ENCODE measurements at places on chromosomes 7 and 10.

- DNase-seq: no peak
Observed at GRCh38 chr7:13105209-13105608, 417.8 kb downstream of the ARL4A start.

- DNase-seq: no peak
Observed at GRCh38 chr10:131653554-131654470, 247.0 kb upstream of the PPP2R2D start.

DNA sequence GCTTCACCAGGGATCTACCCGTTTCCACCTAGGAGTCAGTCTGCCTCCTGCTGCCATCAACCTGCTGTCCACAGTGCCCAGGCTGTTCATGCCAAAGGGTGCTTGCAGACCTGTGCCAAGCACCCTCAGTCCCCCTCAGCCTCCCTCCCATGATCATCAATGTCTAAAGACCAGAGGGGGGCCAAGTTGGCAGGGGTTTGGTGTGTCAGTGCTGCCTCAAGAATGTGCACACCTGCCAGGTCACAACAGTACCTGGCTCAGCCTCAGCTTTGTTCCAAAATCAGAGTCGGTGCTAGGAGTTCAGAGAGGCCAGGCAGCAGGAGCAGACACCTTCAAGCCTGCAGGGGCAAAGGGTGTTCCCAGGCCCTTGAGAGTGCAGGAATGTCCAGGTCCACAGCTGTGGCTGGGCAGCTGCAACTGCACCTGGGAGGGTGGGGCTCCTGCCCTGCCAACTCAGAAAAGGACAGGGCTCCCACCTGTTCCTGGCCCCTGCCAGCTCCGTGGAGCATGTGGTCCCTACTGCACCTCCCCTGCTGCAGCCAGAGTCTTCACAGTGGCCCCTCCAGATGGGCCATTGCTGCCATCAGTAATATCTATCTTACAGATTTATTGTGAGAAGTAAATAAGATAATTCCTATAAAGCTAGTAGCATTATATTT is 219.5 kb downstream of the POLR1F start:
- DNase-seq: no peak

- no peak for DNase-seq
Observed at GRCh38 chr7:22577470-22578001, 77.5 kb upstream of the STEAP1B start.

GRCh38 chr10:33333260-33334101 is 986 bp downstream of the NRP1 start:
- no peak for DNase-seq

DNA sequence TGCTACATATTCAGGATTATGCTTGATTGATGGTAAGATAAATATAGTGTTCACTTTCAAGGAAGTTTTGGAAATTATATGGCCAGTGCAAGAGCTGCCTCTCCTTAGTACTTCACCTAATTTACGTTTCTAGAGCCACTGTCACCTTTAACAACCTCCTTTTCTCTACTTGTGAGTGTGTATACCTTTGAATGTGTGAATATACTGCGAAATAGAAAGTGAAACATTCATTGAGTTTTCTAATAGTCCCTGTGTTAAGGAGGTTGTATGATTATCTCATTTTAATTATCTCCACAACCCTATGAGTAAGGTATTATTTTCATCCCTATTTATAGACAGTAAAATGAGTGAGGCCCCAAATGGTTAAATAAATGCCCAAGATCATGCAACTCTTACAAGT is 1050.5 kb downstream of the XPNPEP1 start:
- DNase-seq: no peak

GRCh38 chr10:49310460-49310859 is 11.5 kb downstream of the C10orf71 start:
- no peak for DNase-seq

DNA sequence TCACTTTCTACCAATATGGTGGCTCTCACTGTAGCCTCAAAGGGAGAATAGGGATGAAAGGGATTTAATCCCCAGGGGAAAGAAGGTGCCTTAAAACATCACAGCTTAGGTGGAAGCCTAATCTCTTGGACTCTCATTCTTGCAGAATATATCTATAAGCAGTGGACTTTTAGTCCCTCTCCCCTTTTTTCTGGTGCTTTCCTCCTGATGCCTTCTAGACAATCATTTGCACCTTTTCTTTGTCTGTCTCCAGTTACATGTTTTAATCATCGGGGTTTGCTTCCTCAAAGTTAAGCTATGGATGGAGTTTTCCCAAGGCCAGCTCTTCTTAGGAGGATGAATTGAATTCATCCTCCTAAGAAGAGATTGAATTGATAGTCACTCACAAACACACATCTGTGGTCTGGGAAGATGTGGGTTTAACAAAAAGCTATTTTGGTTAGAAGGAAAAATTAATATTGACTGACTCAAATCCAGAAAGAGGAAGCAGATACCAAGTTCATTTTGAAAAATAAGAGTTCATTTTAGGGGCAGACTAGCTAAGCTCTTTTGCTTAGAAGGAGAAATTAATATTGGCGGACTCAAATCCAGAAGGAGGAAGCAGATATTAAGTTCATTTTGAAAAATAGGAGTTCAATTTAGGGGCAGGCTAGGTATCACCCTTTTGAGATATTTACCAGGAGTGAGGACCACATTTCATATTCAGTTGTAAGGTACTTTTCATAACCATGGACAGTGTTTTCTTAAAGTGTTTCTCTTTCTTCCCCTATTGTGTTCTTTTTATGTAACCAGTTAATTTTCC is 35.2 kb upstream of the PLEKHS1 start:
- DNase-seq: no peak

GRCh38 chr7:27946351-27946750 is 206.4 kb downstream of the TAX1BP1 start:
- no peak for DNase-seq

DNA sequence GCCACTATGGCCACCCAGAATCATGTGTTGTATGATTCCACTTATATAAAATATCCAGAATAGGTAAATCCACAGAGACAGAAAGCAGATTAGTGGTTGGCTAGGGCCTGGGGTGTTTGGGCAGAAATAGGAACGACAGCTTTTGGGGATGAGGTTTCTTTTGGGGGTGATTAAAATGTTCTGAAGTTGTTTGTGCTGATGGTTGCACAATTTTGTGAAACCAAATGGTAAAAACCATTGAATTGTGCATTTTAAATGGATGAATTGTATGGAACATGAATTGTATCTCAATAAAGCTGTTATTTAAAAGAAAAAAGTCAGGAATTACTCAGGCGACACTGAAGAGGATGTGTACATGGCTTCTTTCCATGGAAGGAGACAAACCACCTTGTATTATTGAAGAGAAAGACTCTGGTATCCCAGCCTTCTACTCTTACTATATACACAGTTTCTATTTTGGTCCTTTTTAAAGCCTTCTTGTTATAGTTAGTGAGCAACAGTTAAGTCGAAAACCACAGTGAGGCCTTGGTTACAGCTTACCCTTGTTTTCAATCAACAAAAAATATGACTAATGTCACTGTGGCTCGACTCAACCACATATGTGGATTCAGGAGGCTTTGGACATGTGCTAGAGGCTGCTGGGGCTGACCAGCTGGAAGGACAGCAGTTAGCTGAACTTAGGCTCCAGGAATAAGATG is 57.1 kb upstream of the KMT2E start:
- no peak for DNase-seq

DNA sequence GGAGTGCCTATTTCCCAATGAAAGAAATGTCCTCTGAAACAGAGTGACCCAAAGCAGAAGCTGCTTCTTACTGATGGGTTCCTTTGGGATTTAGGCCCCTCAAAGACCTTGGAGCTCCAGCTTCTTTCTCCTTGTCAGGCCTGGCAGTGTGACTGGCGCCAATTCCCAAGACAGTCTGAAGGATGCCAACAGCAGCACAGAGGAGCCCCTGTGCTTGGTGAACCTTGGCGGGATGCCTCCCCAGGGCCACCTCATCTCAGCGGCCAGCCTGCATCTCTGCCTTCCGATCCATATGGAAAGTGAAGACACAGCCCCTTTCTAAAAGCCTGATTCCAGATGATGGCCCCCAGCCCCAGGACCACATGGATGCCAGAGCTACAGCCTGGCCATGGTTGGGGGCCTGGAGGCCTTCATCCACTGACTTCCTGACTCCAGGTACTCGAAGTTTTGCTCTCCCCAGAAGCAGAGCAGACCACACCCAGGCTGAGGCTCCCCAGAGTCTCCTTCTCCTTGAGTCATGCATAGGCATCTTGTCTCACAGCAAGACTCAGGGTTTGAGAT is 45.4 kb downstream of the FBXW4 start:
- no peak for DNase-seq

DNA sequence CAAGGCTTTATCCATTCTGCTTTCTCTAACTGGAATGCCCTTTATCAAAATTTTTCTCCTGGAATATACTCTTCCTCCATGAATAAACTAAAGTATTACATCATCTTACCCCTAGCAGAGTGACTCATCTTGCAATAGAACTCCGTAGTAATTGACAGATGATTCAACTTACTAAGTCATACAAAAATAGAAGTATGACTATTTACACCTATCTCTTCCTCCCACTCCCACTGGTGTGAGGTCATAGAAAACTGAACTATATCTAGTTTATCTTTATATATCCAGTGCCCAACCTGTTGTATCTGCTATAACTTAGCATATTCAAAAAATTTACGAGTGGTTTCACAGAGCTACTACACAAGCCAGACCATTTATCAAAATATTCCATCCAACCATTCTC is 26.1 kb downstream of the ABCB1 start:
- DNase-seq: no peak

- DNase-seq: no peak
Observed at GRCh38 chr10:78609976-78610375, 458.8 kb upstream of the ZMIZ1 start.

- DNase-seq: no peak
Observed at GRCh38 chr10:68010426-68010940, 64.6 kb downstream of the HERC4 start.

- no peak for DNase-seq
Observed at GRCh38 chr10:113230011-113230610, 280.1 kb downstream of the TCF7L2 start.

DNA sequence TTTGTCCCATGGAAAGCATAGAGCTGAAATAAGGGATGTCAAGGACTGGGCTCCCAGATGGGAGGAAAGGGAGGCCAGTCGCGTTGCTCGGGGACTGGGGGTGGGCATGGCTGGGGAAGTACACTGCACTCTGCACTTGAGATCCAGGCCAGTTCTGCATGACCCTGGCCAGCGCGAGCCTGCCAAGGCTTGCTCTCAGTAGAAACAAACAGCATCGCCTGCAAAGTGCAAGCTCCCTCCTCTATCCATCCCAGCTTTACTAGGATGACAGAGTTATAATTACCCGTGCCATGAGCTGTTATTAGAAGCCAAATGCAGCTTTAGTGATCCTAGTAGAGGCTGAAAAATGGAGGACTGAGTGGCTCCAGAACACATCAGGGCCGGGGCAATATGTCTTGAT is 43.9 kb upstream of the PDCD4 start:
- DNase-seq: no peak

- no peak for DNase-seq
Observed at GRCh38 chr10:79391231-79392019, 44.2 kb downstream of the PPIF start.

DNA sequence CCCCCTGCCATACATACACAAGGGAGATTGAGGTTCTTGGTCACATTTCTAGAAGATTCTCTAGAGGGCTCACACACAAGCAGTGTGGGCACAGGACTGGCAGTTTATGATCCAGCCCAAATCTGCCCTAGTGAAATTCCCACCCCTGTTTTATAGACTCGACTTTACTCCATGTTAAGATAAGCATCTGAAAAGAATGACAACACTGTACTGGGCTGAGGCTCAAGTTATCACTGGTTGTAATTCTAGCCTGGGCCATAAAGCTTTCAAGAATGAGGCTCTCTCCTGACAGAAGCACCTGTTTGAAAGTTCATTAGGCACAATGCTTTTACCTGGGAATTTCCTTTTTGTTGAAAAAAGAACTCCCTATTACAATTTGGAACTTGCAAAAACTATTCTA is 195.6 kb upstream of the GLI3 start:
- no peak for DNase-seq

- no peak for DNase-seq
Observed at GRCh38 chr7:144527051-144527471, 123.6 kb upstream of the NOBOX start.

DNA sequence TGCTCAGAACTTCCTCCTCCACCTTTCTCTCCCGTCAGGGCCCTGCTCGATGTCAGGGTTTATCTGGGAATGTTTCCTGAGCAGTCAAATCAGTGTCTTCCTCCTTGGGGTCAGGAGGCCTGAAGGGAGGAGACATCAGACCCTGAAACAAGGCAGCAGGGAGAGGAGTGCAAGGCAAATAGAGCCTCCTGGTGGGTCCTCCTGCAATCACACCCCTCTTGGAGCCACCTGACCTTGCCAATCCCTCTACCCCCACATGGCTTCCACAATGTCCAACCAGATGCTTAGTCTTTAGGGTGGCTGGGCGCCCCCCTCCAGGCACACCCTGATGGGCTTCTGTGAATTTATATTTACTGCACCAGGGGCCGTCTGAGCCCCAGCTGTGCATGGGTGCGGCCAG is 12.2 kb downstream of the GPR26 start:
- no peak for DNase-seq

GRCh38 chr7:55119571-55119970 is 100.8 kb downstream of the EGFR start:
- DNase-seq: no peak

- DNase-seq: no peak
Observed at GRCh38 chr7:30654296-30655090, 27.8 kb downstream of the CRHR2 start.

- DNase-seq: no peak
Observed at GRCh38 chr10:103533827-103534226, 40.3 kb downstream of the NEURL1 start.

- DNase-seq: peak; percentile 77
Observed at GRCh38 chr7:2863461-2864066, 19.5 kb upstream of the GNA12 start.

GRCh38 chr10:94607111-94607510 is 61.5 kb downstream of the HELLS start:
- no peak for DNase-seq

DNA sequence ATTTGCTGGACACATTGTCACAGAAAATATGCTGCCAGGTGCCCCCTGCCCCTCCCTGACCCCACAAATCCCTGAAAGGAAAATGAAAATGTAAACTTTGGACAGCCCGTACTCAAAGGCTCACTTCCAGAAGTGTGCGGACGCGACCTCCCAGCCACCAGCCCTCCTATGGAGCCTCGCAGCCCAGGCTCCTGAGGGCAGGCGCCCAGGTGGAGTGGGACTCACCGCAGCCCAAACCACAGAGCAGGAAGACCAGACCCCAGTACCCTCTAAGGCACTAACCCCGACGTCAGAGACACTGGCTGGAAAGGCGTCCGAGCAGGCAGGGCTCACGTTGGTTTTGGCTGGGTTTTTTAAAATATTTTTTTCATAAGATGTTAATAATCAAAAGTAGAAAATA is 57.3 kb downstream of the CSGALNACT2 start:
- no peak for DNase-seq

Data from stimulated activated CD4-positive, alpha-beta T cell treated with anti-CD3 and anti-CD28 coated beads, TNF-alpha, amount 100 ng/mL, for 48 hours (primary cell).